ENCODE measurements at places on chromosomes 6 and 20.

- DNase-seq, result no peak
Measured at GRCh38 chr6:71171497-71172070, 117.0 kb upstream of the OGFRL1 start.

- no peak for DNase-seq
Measured at GRCh38 chr6:151118461-151119123, 121.2 kb upstream of the AKAP12 start.

GRCh38 chr6:115551527-115551926 lies 509.2 kb downstream of the FRK start:
- no peak for DNase-seq

- DNase-seq, result no peak
Measured at GRCh38 chr20:61440548-61441055, 188.5 kb downstream of the CDH4 start.

All from EH (cell line).